DMS153 (cell line): ENCODE measurements at places on chromosomes 13 and 19.

DNA sequence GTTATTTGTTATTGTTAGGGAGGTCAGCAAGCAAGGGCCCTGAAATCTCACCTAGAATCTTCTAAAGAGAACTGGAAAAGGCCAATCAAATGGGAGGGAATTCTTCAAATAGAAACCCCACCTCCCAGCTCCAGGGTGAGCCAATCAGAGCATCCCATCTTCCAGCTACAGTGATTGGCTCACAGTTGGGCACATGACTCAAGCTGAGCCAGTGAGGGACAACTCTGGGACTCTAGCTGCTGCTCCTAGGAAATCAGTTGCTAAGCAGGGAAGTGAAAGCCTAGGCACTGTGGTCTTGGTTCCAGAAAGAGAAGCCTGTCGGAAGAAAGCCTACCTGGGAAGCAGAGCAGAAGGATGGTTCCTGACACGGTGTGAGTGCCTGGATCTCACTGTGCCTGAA is 13.4 kb downstream of the TM6SF2 start:
- no peak for DNase-seq

DNA sequence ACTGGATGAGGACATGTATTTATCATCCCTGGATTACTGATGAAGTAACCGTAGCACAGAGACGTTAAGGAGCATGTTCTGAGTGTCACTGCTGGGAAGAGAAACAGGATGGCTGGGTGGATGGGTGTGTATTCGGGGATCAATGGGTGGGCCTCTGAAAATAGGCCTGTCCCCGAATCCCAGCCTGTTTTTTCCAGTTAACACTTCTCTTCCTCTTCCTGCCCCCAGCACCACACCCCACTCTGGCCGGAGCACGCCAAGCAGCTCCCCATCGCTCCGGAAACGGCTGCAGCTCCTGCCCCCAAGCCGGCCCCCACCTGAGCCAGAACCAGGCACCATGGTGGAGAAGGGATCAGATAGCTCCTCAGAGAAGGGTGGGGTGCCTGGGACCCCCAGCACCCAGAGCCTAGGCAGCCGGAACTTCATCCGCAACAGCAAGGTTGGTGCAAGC is 8.8 kb downstream of the GRAMD1A start:
- no peak for DNase-seq

- no peak for DNase-seq
Observed at GRCh38 chr13:65855242-65855805, 1374.8 kb downstream of the PCDH9 start.

DNA sequence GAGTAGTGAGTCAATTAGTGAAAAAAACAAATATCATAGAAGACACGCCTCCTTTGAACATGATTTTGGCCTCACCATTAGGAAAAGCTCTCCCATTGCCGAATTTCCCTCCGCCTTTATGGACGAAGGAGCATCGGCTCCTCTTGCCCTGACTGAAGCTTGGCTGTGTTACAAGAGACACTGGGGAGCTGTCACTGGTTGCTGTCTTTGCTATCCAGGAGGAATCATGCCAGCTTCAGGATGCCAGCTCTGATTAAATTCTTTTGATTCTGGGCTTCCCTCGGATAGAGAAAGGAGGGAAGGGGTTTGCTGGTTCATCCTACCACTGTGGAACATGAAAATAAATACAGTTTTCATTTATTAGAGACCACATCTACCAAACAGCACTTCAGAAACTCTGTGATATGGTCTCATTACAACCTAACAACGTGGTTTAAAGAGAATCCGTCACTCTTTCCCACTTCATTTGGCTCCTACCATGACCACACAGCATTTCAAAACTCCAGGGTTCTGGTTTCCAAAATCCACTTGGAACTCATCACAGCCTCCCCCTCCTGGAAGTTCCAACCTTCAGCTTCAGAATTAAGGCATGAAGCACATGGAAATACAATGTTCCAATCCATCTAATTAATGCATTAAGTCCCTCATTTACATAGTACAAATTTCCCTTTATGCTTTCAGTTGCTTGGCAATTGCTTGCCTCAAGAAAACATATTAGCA is 446.0 kb downstream of the EFNB2 start:
- DNase-seq = no peak

- DNase-seq = no peak
Observed at GRCh38 chr13:72959643-72960042, 99.2 kb upstream of the KLF5 start.

- no peak for DNase-seq
Observed at GRCh38 chr13:94607939-94608338, 6.3 kb downstream of the GPR180 start.
